ENCODE measurements at places on chromosomes 5 and 9.
A peak's percentile ranks its signal among the peaks of the same experiment; 100 is the strongest.

DNA sequence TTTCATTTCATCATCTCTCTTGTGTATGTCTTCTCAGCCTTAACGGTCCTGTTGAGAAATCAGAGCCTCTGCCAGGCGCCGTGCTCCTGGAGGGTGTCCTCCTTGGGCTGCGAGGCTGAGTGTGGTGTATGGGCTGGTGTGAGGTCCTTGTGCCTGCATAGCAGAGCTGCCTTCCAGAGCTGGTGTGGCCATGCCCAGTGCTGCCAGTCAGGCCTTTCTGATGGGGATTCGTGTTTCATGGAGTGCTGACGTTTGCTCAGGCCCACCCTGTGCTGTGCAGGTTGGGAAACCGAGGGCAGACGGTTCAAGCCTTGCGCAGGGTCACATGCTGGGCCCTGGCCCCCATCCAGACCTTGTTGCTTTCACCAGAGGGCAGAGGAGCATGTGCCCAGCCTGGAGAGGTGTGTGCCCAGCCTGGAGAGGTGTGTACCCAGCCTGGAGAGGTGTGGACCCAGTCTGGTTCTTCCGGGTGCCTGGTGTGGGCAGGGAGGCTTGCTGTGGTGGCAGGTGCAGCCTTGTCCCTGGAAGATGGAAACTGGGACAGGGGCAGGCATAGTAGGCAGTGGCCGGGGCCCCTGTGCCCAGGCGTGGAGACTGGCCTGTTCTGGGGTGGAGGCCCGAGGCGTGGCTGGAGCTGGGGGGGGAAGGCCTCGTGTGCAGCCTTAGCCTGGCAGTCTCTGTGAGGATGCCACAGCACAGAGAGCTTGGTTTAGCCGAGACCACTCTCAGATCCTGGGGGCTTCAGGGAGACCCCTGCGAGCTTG is 84.0 kb downstream of the RXRA start:
- peak; percentile 24 for DNase-seq

DNA sequence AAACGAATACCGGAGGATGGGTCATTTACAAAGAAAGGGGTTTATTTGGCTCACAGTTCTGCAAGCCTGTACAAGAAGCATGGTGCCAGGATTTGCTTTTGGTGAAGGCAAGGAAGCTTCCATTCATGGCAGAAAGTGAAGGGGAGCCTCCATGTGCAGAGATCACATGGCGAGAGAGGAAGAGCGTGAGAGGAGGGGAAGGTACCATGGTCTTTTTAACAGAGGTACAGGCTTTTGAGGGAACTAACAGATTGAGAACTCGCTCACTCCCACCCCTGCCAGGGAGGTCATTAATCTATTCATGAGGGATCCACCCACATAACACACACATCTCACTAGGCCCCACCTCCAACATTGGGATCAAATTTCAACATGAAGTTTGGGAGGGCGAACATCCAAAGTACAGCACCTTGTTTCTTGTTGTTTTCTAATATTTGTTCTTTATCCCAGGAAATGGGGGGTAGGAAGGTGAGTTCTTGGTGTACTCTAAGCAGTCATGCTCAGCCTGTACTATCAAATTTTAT is 18.5 kb downstream of the TMC1 start:
- no peak for DNase-seq

- DNase-seq: peak; percentile 73
These were observed 250.0 kb downstream of the NR3C1 start for GRCh38 chr5:143153332-143154119.

DNA sequence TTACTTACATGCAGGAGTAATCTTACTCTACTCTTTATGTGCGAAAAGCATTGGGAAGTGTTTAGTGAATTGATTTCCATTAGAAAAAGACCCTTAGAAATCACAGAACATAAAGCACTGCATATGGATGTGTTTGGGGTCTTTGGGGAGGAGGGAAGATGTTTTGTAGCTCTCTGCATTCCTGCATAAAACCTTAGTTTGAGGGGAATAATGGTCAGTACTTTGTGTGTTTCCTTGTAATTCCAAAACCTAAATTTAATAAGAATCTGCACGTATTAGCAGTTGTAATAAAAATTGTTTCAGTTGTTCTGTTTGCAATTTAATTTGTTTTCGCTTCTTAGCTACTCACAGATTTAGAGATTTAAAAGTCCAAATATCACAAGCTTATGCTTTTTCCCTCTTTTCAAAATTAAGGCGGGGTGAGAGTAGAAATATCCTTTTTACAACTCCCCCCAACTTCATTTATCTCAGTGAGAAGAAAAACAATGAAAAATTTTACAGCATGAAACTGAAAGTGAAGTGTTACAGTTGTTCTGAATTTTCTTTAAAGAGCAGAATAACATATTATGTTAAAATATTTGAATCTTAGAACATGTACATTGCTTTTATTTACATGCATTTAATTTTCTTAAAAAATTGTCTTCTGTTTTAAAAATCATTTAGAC is 143.8 kb downstream of the SMARCA2 start:
- DNase-seq: peak; percentile 6

DNA sequence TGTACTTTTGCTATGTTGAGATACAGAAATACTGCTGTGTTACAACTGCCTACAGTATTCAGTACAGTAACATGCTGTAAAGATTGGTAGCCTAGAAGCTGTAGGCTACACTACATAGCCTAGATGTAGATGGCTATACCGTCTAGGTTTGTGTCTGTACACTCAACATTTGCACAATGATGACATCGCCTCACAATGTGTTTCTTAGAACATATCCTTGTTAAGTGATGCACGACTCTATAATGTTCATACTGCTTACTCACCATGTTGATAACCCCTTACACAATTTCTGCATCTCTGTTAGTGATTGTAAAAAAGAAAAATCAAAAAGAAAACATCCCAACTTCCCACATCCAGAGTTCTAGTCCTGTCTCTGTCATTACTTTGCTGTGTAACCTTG is 450.0 kb downstream of the CCDC171 start:
- DNase-seq: peak; percentile 45

- peak; percentile 37 for DNase-seq
These were observed 1829.9 kb downstream of the EFNA5 start for GRCh38 chr5:105840800-105841199.

GRCh38 chr9:17894501-17895160 is 315.8 kb downstream of the SH3GL2 start:
- DNase-seq: no peak

Data from choroid plexus epithelial cell (primary cell).